ENCODE measurements at places on chromosomes 4 and X.

GRCh38 chr4:163804001-163804400 is 309.5 kb downstream of the TMA16 start:
- no peak for DNase-seq

- DNase-seq: no peak
Observed at GRCh38 chrX:83416273-83416672, 91.8 kb upstream of the POU3F4 start.

DNA sequence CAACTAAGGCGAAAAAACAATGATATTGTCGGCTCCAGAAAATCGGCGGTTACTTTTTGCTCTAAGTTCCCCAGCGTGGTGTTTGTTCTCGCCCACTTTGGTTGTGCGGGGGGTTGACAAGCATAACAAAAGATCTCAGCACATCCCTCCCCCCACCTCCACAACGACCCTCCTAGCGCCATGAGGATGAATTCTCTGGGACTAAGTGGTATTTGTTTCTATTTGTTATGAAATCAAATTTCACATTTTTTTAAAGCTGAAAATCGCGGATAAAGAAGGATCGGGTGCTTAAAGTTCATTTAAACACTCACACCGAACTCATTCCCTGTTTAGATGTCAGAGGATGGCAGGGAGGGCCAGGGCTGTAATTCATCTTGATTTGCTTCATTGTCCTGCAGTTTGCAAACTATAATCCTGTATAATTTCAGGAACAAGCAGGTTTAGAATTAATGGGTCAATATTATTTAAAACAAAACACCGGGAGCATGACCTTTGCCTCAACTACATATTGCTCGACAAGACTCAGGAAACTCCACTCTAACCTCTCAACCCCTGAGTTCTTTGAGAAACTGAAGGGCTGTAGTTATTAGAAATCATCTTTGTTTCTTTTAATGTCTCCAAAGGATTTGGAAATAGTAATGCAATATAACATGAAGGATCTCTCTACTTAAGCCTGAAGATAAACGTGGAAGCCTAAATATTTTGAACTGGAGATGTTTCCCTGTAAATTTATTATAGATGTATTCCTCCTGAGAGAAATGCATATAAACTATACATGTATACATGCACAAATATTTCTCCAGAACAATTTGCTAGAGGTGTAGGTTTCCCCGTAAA is 6.4 kb downstream of the PITX2 start:
- DNase-seq: no peak

- no peak for DNase-seq
Observed at GRCh38 chr4:2411786-2412510, 6.5 kb downstream of the ZFYVE28 start.

DNA sequence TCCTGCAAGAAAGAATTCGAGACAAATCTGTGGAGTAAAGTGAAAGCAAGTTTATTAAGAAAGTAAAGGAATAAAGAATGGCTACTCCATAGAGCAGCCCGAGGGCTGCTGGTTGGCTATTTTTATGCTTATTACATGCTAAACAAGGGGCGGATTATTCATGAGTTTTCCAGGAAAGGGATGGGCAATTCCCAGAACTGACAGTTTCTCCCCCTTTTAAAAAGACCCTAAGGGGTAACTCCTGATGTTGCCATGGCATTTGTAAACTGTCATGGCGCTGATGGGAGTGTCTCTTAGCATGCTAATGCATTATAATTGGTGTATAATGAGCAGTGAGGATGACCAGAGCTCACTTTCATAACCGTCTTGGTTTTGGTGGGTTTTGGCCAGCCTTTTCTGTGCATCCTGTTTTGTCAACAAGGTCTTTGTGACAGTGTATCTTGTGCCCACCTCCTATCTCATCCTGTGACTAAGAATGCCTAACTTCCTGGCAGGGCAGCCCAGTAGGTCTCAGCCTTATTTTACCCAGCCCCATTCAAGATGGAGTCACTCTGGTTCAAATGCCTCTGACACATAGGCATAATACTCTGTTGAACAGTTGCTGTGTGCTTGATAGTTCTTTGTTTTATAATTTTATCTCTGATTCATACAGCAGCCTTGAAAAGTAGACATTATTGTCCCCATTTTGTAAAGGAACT is 25.8 kb downstream of the GAB1 start:
- DNase-seq: no peak

- no peak for DNase-seq
Observed at GRCh38 chrX:72367516-72367915, 61.8 kb upstream of the CITED1 start.
